ENCODE measurements at places on chromosomes 2 and 18.

GRCh38 chr2:11852526-11853196 is 106.2 kb downstream of the LPIN1 start:
- DNase-seq, result no peak

GRCh38 chr2:25375989-25376545 is 34.3 kb upstream of the DNMT3A start:
- no peak for DNase-seq

- DNase-seq, result no peak
Measured at GRCh38 chr2:199848389-199849130, 2.4 kb downstream of the FTCDNL1 start.

DNA sequence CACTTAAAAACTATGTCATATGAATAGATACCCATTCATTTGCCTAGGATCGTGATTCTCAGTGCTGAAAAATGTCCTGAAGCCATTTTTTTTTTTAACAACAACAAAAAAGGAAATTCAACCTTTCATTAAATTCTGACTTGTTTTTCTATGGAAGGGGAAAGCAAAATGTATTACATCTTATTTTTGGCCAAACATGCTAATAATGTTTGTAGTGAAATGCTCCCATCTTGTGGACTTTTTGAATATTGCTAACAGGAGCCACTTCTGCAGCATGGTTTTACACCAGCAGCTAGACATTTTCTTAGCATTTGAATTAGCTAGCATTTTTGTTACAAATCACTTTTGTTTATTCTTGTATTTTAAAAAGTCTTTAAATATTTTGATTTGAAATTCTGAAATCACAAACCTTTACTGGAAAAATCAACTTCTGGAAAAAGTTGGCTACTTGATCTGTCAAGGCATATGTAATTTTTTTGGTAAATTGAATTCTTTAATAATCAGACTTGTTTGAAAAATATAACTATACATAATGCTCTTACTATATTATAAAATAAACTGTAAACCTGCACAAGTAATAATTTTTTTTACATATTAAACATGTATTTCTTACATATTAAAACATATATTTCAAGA is 75.8 kb downstream of the KIDINS220 start:
- peak; percentile 19 for DNase-seq

GRCh38 chr2:25825238-25825637 is 53.0 kb downstream of the ASXL2 start:
- no peak for DNase-seq

- no peak for DNase-seq
Measured at GRCh38 chr18:37711766-37712505, 146.3 kb upstream of the CELF4 start.

DNA sequence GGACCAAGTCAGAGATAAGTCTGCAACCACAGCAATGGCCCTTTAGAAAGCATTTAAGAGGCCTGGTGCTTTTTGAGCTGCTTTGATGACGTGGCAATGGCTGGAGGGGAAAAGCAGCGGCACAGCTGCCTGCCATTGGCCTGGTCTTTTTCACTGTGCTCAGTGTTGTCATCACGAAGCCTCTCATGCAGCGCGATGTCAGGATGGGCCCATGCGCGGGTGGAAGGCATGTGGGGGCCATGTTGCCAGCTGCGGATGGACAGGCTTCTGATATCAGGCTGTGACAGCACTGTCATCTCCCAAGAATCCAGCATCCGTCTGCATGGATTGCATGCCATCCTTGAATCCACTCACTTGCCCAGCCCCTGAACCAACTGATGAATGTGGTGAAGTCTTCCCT is 204.5 kb downstream of the ACKR3 start:
- no peak for DNase-seq

DNA sequence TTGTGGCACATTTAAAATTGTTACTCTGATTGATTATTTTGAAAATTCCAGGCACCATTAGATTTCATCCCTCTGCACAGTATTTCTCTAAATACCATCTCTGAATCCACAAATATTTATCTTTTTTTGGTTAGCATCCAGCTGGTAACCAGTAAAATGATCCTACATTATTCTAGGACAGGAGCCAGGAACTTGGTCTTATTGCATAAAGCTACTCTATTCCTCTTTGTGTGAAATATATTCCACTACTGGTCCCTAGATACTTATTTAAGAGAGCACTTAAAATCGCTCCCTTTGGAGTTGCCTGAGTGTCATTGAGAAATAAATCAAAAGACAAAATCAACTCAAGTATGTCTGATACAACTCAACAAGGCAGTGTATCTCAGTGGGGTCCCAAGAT is 7.4 kb upstream of the MBOAT2 start:
- DNase-seq, result no peak

GRCh38 chr2:150041722-150042425 is 445.6 kb downstream of the RND3 start:
- no peak for DNase-seq

- DNase-seq, result no peak
Measured at GRCh38 chr18:41756141-41756540, 198.9 kb upstream of the PIK3C3 start.

DNA sequence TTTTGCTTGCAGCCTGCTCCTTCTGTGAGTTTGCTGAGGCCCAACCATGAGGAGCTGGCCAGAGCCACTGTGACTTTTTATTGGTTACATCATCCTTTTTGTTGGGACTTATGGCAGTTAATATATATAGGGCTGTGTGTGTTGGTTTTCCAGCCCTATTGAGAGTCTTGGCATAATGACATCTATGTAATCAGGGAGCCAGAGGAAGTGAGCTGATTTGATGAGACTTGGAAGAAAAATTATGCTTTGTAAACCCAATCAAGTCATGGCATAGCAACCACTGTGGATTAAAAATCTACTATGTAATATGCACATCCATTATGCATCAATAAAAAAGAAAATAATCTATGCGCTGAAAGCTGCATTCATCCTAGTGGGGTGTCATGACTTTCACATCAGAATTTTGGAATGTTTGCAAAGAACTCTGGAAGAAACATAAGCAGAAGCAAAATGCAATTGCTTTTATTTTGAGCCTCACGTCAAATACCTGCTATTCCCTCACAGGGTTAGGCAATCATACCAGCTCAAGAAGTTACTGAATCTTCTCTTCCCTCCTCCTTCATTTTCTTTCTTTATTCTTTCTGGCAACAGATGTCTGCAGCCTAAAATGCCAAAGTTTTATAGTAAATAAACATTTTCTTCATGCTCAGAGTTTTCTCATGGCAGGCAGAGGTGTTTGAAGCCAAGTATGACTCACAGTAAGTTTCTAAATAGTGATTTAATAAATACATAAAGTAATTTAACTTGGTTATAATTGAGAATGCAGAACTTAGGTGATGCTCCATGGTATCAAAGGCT is 308.5 kb downstream of the KCNS3 start:
- no peak for DNase-seq

DNA sequence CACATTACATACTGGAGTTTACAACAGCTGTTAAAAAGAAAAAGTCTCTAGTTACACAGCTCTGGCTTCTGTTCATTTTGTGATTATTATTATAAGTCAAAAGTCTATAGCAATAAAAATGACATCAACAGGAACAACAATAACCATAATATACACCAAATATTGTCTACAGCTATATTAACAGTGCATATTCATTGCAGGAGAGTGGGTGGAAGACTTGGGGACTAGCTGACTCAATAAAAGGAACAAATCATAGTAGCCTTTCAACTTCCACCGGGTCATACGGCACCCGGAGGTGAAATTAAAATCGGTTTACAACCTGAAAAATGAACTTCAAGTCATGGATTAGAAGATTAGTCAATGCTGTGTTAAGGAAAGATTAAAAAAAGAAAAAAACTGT is 642.1 kb downstream of the SATB2 start:
- DNase-seq, result no peak

- DNase-seq, result no peak
Measured at GRCh38 chr2:13813236-13813635, 819.3 kb upstream of the LRATD1 start.

DNA sequence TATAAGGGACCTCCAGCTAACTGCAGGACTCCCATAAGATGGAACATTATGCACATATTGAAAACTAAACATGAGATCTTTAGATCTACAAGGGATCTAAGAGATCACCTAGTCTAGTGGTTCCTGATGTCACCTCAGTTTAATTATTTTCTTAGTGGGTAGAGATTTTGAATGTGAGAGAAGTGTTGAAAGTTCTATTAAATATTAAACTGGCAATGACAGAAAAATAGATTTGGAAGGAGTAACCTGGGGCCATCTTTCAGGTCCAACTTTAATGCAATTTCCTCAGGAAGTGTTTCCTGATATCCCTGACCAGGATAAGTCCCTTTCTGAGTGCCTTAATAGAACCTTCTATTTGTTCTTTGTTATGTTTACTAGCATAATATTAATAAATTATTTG is 29.1 kb upstream of the CPS1 start:
- no peak for DNase-seq

DNA sequence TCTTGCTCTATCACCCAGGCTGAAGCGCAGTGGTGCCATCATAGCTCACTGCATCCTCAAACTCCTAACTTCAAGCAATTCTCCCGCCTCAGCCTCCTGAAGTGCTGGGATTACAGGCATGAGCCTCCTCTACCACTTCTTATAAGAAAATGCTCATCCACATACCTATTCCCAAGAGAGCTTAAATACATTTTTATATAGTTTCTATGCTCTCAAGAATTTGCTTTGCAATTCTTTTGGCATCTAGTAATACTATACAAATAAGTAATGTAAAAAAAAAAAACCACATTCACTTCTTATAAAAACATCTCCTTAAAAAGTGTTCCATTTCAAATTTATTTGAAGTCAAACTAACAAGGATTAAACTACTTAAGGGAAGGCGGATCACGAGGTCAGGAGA is 197.3 kb downstream of the DNAH7 start:
- no peak for DNase-seq

GRCh38 chr2:151762694-151763093 is 28.4 kb upstream of the NEB start:
- DNase-seq, result no peak

DNA sequence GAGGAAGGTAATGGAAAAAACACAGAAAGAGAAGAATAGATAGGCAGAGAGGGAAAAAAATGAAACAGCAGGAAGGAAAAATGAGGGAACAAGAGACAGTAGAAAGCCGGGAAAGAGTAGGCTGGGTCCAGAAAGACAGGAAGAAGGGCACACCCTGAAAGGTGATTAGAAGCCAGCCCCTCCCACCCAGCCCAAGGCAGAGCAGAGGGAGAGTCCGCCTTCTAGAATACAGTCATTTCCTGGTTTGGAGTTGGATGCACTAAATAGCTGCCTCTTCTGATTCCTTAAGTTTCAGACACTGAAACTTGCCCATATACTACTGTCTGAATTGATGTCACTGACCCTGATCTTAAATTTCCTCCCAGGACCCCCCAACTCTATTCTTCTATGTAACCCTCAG is 17.9 kb upstream of the DSG3 start:
- DNase-seq, result no peak

GRCh38 chr18:23712445-23712844 is 23.2 kb downstream of the LAMA3 start:
- no peak for DNase-seq

GRCh38 chr2:95314964-95315611 is 17.9 kb downstream of the KCNIP3 start:
- DNase-seq, result no peak
